Vagina (tissue), 2 donors: ENCODE measurements at places on chromosomes 4 and X.
A peak's percentile ranks its signal among the peaks of the same experiment; 100 is the strongest.

DNA sequence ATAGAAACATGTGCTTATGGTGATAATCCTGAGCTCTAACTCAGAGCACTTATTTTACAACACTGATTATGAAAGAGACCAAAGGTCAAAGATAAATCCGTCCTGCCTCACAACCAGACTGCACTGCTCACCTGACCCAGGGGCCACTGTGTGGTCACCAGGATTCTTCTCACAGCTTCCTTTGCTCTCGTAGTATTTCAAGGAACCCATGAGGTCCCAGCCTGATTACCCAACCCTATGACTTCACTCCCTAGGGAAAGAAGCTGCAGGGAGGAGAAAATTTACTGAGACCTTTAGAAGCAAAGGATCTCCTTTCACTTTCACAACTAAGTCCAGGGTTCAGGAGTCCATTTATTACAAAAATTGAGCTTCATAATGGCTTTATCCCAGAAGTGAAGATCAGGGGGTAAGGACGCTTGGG, 9.6 kb downstream of the SLC25A5 start:
- DNase-seq: no peak

DNA sequence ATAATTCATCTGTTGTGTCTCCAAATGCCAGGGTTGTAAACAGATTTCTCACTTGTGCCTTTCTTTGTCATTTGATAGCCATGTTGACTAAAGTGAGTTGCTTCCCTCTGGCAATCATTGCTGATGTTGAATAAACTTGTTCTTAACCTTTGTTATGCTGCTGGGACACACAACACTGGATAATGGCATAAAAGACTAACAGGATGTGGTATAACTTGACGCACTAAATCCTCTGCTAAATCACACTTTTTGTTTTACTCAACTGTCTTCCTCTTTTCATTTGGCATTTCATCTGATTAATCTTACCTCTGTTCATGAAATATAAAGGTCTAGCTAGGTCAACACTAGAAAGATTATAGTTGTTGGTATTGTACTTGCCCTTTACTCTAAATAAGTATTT, 17.6 kb upstream of the CXCL5 start:
- no peak for DNase-seq

GRCh38 chr4:54729256-54729655, 71.5 kb downstream of the KIT start:
- DNase-seq: no peak

GRCh38 chr4:78004270-78004669, 52.9 kb upstream of the FRAS1 start:
- DNase-seq: no peak

DNA sequence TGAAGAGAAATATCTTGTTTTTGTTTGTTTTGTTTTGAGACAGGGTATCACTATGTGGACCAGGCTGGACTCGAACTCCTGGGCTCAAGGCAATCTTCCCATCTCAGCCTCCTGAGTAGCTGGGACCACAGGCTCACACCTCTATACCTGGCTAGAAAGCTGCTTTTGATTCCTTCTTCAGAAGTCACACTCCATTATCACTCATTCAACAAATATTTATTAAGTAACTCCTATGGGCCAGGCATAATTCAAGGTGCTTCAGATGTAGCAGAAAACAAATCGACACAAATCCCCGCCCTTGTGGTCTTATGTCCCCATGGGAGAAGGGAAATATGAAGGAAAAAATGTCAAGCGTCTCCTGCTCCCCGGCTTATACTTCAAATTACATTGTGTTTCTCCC, 72.6 kb upstream of the DHX15 start:
- no peak for DNase-seq

GRCh38 chr4:38769857-38770256, 12.9 kb downstream of the TLR10 start:
- no peak for DNase-seq

GRCh38 chr4:186078981-186079638, 10.2 kb downstream of the TLR3 start:
- no peak for DNase-seq

DNA sequence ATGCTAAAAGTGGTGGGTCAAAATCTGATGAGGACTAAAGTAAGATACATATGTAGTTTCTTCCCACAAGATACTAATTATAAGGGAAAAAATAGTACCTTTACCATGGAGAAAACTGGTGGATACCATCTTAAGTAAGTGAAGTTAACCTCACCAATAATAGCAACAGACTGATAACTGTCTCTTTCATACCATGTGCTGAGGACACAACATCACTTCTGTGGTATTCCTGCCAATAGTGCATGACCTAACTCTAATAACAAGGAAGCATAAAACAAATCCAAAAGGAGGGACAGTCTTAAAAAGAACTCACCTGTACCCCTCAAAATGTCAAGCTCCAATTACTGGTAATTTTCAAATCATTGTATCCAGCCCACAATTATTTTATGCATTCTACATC, 8.8 kb downstream of the UFSP2 start:
- DNase-seq: no peak

GRCh38 chr4:143364063-143364462, 27.4 kb downstream of the GAB1 start:
- DNase-seq: no peak

DNA sequence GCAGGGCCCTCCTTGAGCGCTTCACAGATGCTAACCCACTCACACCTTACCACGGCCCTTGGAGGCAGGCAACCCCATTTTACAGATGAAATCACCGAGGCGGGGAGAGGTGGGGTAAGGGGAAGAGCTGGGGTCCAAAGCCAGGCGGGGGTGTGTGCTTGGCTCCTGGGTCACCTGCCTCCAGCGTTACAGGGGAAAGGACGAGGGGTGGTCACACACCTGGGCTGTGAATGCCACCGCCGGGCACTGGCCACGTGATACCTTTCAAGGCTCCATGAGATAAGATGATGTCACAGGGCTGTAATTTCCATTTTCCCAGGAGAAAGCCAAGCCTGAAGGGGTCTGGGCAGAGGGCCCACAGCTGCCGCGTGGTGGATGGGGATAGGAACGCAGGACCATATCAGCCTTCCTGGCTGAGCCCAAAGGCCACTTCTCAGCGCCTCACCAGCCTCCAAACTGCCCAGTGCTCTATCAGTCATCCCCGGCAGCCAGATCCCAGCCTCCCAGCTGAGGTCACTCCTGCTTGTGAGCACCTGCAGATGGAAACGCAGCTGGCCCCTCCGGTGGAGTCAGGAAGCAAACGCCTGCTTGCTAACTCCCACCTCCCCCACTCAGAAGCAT, 62.4 kb upstream of the CRMP1 start:
- DNase-seq: no peak

DNA sequence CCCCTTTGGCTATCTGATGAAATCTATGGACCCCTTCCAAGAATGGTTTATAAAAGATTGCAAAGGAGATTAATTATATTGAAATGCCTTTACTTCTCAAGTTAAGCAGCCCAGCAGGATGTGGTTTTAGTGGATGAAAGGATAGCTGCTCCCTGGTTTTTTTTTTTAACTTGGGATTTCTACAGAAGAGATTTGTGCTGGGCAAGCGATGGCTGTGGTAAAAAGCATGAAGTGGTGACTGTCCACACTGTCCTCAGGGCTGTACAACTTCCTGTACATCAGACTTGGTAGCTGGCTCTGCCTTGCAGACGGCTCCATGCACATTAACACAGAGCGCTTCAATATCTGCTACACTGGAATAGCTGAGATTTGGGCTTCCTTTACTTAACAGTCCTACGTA, 321.7 kb downstream of the DHX15 start:
- no peak for DNase-seq

GRCh38 chrX:107654872-107655761, 26.8 kb downstream of the PRPS1 start:
- DNase-seq: no peak

DNA sequence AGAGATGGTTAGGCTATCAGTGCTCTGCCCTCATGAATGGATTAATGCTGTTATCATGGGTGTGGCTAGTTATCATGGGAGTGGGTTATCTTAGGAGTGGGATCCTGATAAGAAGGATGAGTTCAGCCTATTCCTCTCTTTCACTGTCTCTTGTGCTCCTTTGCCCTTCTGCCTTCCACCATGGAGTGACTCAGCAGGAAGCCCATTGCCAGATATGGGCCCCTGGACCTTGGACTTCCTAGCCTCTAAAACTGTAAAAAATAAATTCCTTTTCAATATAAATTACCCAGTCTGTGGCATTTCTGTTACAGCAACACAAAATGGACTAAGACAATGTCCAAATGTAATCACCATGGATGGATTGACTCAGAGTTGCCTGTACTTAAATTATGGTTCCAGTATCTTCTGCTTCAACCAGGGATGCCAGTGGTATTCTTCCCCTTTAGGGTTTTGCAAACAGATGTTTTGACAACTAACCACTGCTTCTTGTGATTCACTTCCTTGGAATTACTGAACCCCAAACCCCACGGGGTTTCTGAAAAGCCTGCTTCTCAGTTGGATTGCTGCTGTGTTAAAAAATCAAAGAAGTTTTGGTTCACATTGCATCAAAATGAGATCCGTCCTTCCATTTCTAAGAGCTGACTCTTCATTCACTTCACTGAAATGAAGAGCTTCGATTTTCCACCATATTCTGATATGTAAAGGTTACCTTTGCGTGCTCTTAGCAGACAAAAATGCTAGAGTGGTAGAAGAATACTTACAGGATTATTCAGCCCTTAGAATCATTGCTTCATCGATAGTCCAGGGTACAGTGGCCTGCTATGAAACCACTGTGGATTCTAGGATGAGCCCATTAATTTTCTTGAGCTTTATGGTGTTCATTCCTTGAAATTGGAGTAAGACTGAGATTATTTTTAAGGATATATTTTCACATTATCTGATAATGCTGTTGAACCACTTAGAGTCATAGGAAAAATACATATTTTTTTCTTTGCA, 107.7 kb downstream of the FRMPD4 start:
- DNase-seq: no peak

- DNase-seq: peak; percentile 85
Measured at GRCh38 chrX:69015156-69015555, 150.1 kb downstream of the PJA1 start.

DNA sequence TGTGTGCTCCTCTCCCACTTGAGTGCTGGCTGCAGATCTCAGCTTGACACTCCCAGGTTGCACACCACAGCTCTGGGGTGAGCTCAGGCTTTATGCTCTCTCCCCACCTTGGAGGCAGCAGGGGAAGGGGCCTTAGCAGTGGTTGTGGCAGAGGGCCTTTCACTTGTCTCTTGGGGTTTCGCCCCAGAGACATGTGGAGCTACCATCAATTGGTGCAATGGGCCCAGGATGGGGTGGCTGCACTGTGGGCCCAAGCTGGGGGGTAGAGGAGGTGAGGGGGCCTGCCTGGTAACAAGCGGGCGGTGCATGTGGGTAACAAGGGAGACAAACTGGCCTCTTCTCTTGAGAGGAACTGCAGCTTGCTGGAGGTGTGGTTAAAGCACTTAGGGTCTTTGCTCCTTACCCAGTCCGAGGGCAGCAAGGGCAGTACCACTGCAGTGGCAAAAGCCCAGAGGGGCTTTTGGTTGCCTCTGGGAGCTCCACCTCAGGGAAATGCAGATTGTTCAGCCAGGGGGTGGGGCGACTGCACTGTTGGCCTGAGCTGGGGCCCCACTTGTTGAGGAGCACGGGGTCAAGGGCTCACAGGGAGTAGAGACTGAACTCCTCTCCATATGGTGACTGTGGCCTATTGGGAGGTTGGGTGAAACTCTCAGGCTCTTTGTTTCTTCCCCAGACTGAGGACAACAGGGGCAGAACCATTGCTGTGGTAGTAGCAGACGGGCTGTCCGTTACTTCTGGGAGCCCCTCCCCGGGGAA, 30.5 kb upstream of the OR13H1 start:
- DNase-seq: no peak

- DNase-seq: no peak
Measured at GRCh38 chr4:159281771-159282170, 178.9 kb downstream of the RAPGEF2 start.

DNA sequence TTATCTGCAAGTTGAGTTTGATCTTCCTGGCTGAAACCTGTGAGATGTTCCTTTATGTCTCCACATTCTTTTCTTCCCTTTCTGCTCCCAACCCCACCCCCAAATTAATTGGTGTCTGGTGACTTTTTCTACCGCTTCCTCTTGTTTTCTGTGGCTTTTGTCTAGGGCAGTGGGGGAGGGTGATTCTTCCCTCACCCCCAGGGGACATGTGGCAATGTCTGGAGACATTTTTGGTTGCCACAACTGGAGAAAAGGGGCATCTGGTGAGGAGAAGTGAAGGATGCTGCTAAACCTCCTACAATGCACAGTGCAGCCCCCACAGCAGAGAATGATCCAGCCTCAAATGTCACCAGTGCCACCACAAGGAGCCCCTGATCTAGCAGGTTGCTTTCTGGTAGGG, 152.9 kb downstream of the NHS start:
- DNase-seq: no peak

DNA sequence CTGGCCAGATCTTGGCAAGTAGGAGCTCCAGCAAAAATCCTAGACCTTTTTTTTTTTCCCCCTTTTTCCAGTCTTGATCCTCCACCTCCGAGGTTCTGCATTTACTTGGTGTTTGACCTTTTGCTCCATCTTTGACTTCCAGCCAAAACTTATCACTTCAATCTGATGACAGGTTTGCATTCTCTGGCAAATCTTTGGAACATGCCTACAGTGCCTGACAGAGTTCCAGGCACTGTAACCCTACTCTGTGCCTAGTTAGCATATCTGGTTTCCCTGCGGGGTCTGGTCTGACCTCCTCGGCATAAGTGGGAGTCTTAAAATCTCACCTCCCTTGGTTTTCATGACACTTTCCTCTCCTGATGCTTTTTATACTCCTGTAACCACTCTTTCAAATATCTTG, 39.4 kb upstream of the NR3C2 start:
- DNase-seq: no peak

DNA sequence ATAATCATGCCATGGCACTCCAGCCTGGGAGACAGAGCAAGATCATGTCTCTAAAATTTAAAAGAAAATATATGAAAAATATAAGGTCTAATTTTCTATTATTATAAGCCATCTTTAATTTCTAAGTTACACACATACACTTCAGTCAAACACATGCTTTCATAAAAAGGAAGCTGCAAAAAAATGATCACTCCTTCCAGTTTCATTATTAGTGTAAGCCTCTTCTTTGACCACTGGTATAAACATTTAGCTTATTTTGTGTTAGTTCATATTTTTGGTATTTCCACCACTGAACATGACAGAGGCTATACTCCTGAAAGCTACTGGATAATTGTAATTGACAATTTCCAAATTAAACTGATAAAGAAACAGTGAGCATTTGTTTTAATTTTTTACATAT, 163.3 kb upstream of the USP38 start:
- no peak for DNase-seq

DNA sequence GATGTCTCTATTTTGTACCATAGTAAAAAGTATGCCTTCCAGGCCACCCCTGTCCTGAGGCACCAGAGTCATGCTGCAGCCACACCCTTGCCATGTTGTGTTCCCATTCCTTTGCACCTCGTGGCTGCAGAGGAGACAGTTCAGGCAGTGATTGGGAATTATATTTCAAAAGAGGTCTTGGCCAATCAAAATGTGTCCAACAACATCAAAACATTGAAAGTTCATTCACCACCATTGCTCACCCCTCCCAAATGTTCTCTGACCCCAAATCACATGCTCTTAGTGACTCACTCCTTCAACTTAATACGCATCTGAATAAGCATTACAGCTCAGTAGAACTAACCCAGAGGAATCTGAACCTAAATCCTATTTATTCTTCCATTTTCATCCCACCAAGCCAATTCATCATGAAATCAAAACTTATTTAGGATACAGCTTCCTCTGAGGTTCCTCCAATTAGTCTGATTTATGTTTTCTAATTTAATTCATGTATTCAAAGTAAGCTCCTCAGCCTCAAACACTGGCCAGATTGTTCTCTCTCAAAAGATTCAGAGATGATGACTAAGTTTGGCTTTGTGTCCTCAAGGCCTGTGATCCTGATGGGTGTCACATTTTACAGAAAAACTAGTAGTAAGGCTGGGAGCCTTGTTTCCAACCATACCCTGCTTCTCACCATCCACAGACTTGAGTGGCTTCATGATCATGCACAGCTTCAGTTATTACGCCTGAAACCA, 323.2 kb upstream of the INTU start:
- DNase-seq: no peak
